Myocyte (in vitro differentiated cells): ENCODE measurements at places on chromosomes 13 and 19. TPM values are rescaled to one million over a fixed set of nuclear protein-coding genes. Genes with fewer than 3 reads are reported as not detected.

Gene ANGPTL8
- not detected in 2 replicates for total RNA-seq

Gene SIAH3
- total RNA-seq: not detected in 2 replicates

Gene SHISA2
- total RNA-seq: 221 and 371 TPM in 2 replicates

Gene GJA3
- 0.05 and 0.59 TPM in 2 replicates for total RNA-seq

Gene ALDH16A1
- 14.4 and 17.3 TPM in 2 replicates for total RNA-seq

Gene ADM5
- 0.99 and 1.3 TPM in 2 replicates for total RNA-seq

Gene GJB6
- not detected in 2 replicates for total RNA-seq

Gene MYPOP
- 5.1 and 5.8 TPM in 2 replicates for total RNA-seq

Gene RNF17
- not detected in 2 replicates for total RNA-seq

Gene ANGPTL4
- total RNA-seq: 0.57 TPM in 1 of 2 replicates, not detected in the other

- peak; percentile 74 for DNase-seq
Measured at GRCh38 chr19:46471811-46472543, 614 bp upstream of the PNMA8A start.

- DNase-seq: no peak
Measured at GRCh38 chr19:50633973-50634372, 5.7 kb downstream of the SYT3 start.

DNA sequence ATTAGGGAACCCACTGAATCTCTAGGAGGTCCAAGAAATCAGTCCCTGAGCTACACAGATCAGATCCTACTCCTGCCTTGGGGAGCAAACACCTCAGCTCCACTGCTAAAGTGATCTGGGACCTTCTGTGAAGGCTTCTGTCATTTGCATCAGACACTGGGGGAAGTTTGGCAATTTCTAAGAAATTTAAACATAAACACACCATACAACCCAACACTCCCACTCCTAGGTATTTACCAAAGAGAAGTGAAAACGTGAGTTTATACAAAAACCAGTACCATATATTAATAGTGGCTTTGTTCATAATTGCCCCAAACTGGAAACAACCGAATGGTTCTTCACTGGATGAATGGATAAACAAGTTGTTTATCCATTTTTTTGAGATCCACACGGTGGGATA, 7.3 kb upstream of the TYROBP start:
- no peak for DNase-seq

DNA sequence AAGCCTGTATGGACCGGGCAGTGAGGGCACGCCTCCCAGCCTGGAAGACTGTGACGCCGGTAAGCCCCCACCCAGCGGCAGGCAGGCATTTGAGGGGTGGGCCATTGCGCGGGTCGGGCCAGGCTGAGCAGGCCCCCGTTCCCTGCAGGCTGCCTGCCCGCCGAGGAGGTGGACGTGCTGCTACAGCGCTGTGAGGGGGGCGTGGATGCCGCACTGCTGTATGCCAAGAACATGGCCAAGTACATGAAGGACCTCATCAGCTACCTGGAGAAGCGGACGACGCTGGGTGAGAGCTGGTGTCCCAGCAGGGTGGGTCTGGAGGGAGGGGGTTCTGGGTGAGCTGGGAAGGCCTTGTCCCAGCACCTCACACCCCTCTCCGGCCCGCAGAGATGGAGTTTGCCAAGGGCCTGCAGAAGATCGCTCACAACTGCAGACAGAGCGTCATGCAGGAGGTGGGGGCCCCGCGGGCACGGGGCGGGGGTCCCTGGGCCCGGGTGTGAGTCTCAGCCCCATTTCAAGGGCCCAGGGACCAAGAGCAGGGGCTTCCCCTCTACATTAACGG, 7.1 kb downstream of the ARHGAP45 start:
- no peak for DNase-seq

- DNase-seq: no peak
Measured at GRCh38 chr19:46943150-46943946, 76.3 kb upstream of the NPAS1 start.

GRCh38 chr19:54682306-54682856, 19.6 kb downstream of the LILRB4 start:
- DNase-seq: no peak

GRCh38 chr13:114268344-114269280, 12.8 kb upstream of the UPF3A start:
- peak; percentile 84 for DNase-seq

DNA sequence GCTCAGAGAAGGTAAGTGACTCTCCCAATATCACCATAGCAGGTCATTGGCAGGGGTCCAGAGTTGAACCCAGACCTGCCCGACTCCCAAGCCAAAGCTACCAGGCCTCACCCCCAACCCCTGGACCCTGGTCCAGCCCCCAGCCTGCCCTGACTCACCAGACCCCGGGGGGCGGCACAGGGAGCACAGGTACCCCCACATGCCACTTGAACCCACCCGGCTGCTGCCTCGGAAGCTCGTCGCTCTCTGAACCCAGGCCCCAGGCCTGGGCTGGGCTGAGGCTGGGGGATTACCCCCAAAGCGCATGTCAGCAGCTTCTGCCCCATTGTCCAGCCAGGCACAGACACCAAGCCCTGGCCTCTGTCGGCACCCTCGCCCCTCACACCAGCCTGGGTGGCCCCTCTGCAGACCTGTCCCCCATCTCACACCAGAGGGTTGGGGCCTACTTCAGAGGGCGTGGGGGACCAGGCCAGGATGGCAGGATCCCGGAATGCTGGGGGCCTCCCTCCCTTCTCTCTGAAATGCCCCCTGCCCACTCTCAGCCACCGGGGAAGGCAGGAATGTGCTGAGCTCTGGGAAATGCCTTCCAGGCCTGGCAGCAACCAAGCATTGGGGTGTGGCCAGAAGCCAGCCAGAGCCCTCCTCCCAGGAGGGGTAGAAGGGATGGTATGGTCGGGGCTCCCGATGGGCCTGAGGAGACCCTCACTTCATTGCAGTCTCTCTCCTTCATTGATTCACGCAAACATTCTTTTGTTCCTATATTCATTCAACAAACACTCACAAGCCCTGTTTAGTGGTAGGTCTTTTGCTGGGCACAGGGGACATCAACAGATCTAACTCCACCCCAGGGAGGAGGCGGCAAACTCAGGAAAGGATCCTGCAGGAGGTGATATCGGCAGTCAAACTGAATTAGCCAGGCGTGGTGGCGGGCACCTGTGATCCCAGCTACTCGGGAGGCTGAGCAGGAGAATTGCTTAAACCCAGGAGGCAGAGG, 1.7 kb upstream of the PRX start:
- no peak for DNase-seq

- no peak for DNase-seq
Measured at GRCh38 chr19:1377176-1377964, 6.3 kb upstream of the NDUFS7 start.

- DNase-seq: peak; percentile 35
Measured at GRCh38 chr19:10760273-10760944, 42.5 kb downstream of the DNM2 start.

DNA sequence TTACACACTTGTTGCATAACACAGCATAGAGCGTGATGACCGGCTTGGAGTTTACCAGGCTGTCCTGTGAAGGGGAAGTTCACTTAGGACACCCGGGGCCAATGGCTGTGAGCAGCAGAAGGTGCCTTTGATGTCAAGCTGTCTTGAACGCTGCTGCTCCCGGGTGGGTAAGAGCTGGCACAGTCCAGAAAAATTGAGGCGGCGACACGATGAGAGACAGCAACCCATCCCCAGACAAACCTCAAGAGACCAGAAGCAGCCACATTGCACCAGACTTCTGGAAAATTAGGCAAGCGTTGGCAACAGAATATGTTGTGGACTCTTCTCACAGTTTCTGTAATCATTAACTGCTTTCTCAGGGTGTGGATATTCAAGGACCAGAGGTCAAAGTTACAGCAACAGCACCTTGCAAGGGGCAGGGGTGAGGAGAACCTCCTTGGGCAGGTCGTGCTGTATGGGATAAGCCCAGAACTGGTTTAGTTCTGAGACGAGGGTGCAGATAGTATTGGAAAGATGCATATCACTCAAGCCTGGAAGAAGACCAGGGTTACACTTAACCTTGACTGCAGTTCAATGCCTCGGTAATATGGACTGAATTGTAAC, 10.1 kb downstream of the NFILZ start:
- no peak for DNase-seq
